Fibroblast of villous mesenchyme (primary cell): ENCODE measurements at places on chromosomes 13 and 19. TPM values are rescaled to one million over a fixed set of nuclear protein-coding genes. Genes with fewer than 3 reads are reported as not detected.

DNA sequence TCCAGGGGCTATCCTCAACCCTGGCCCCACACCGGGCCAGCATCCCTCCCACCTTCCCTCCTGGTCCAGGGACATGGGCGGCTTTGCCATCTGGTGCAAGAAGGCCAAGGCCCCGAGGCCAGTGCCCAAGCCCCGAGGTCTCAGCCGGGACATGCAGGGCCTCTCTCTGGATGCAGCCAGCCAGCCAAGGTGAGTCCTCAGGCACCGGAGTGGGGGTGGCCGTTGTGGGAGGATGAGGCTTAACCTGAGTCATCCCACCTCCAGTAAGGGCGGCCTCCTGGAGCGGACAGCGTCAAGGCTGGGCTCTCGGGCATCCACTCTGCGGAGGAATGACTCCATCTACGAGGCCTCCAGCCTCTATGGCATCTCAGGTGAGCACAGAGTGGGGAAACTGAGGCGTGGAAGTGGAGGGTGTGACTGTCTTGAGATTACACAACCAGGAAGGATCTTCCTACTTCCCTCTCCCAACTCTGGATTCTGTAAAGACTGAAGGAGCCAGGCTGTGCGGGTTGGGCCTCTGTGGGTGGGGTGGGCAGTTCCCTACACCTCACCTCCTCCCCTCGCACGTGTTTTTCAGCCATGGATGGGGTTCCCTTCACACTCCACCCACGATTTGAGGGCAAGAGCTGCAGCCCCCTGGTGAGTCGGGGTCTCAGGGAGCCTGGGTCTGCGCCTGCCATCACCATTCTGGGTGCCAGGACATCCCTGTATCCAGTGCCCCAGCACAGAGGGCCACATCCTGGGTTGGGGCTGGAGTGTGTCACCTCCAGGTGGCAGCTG lies 3.8 kb downstream of the MVB12A start:
- DNase-seq, result no peak

Gene BICRA
- 3.0 and 5.2 TPM in 2 replicates for total RNA-seq

GRCh38 chr19:46985542-46986415 lies 33.9 kb upstream of the NPAS1 start:
- no peak for DNase-seq

DNA sequence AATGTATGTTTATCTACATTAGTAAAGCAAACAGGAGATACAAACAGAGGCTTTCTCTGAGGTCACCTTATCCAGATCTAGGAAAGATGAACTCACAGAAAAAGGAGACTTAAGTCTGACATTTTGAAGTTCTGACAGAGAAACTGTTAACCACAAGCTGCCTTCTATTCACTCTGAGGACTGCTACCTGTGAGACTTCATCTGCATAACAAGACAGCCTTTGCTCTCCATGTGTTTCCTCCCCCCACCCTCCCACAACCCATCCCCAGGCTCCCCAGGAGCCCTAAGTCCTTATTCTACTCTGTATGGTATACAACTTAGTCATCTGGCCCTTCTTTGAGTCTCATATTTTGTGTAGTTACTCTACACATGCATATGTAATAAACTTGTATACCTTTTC lies 699.0 kb downstream of the FGF9 start:
- no peak for DNase-seq

Gene ZNF320
- 6.4 and 18.6 TPM in 2 replicates for total RNA-seq

- DNase-seq, result peak; percentile 82
Measured at GRCh38 chr19:43957891-43958290, 6.9 kb downstream of the ZNF221 start.

GRCh38 chr13:45016792-45017425 lies 27.6 kb downstream of the GPALPP1 start:
- no peak for DNase-seq

Gene FCAR
- not detected in 2 replicates for total RNA-seq

Gene ZNF541
- total RNA-seq, result under 0.01 TPM in 2 replicates

Gene OVOL3
- not detected in 2 replicates for total RNA-seq

Gene KIR2DL1
- total RNA-seq, result not detected in 2 replicates

Gene C13orf42
- not detected in 2 replicates for total RNA-seq

DNA sequence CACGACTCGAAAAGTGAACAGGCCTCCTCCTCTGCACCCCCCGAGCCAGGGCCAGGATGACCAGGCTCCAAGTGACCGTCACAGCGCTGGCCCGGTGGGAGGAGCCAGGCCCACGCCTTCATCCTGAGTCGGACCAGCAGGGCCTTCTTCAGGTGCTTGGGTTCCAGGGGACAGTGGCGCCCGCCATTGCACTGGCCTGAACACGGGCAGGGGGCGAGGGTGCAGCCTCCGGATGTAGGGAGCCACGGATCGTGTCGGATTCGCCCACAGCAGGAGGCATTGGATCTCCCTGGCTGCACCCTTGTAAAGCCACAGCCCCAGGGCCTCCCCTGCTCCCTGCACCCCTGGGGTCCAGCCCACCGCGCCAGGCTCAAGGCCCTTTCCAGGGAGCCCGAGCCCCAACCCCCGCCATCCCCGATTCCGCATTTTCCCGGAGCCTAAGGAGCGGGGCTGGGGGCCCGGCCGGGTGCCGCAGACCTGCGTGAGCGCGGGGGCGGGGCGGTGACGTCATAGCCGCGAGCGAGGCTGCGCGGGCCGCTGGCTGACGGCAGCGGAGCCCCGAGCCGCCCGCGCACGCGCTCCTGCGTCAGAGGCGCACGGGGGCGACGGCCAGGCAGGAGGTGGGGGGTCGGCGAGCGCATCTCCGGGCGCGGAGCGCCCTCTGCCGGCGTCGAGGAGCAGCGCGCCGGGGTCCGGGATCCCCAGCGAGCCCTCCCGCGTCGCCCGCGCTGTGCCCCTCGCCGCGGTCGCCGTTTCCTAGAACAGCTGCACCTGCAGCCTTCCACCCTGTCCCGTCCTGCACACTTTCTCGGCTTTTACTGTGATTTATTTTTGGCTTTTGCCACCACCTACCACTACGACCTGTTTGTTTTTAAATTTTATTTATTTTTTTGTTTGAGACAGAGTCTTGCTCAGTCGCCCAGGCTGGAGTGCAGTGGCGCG lies 1.5 kb upstream of the ATP5F1D start:
- peak; percentile 94 for DNase-seq

GRCh38 chr13:63693696-63694095 lies 2278.0 kb upstream of the PCDH20 start:
- no peak for DNase-seq
